GM23248 (cell line): ENCODE measurements at places on chromosomes 11 and 22. TPM values are rescaled to one million over a fixed set of nuclear protein-coding genes. Genes with fewer than 3 reads are reported as not detected.

The INPPL1 gene
- 68.0 and 70.6 TPM in 2 replicates for total RNA-seq

The LIF gene
- total RNA-seq, result 1.6 and 1.9 TPM in 2 replicates

GRCh38 chr11:61497876-61498275 is 10.7 kb upstream of the LRRC10B start:
- DNase-seq, result no peak

- DNase-seq, result no peak
Measured at GRCh38 chr22:17999851-18000250, 24.5 kb downstream of the MICAL3 start.

DNA sequence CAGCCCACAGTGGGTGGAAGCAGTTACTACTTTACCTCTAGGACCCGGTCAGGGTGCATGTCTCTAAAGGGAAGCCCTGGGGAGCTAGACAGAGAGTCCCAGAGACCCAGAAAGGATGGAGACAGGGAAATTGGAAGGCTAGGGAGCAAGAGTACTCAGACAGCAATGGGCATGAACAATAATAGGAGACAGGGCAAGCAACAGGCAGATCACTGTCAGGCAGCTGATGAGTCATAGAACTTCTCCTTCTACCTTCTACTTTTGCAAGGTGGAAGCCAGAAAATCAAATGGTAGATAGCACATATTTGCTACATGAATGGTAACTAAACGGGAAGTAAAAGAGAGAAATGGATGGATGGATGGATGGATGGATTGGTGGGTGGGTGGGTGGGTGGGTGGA is 19.6 kb downstream of the CD5 start:
- no peak for DNase-seq

- DNase-seq, result no peak
Measured at GRCh38 chr22:47123827-47124442, 361.5 kb downstream of the TBC1D22A start.

GRCh38 chr11:96125400-96125799 is 201.5 kb upstream of the MTMR2 start:
- no peak for DNase-seq
